Pulmonary artery endothelial cell (primary cell): ENCODE measurements at places on chromosomes 5 and 9. TPM values are rescaled to one million over a fixed set of nuclear protein-coding genes. Genes with fewer than 3 reads are reported as not detected.

MARCOL gene
- not detected in 2 replicates for total RNA-seq

HMGXB3 gene
- 25.4 and 29.2 TPM in 2 replicates for total RNA-seq

COL23A1 gene
- total RNA-seq, result not detected in 2 replicates

- DNase-seq, result peak; percentile 58
These were observed 54.6 kb upstream of the ECM2 start for GRCh38 chr9:92590377-92590776.

DNA sequence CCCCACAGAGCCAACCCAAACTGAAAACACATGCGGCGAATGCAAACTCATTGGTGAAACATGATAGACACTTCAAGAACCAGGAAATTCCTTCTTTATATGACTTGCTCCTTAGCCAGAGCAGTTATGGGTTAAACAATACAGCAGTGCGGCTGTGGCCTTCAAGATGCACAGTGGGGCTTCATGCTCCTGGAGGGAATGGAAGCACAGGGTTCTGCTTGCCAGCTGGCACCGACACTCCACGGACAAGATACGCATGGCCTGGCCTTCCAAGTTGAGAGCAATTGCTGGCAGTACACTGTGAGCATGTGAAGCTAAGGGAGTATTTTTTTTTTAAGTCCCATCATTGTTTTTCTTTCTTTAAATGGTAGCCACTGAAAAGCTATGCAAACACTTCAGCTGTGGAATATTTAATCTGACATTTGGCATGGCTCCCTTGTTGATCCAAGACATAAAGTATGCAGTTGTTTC, 451.6 kb upstream of the CD180 start:
- no peak for DNase-seq

DNA sequence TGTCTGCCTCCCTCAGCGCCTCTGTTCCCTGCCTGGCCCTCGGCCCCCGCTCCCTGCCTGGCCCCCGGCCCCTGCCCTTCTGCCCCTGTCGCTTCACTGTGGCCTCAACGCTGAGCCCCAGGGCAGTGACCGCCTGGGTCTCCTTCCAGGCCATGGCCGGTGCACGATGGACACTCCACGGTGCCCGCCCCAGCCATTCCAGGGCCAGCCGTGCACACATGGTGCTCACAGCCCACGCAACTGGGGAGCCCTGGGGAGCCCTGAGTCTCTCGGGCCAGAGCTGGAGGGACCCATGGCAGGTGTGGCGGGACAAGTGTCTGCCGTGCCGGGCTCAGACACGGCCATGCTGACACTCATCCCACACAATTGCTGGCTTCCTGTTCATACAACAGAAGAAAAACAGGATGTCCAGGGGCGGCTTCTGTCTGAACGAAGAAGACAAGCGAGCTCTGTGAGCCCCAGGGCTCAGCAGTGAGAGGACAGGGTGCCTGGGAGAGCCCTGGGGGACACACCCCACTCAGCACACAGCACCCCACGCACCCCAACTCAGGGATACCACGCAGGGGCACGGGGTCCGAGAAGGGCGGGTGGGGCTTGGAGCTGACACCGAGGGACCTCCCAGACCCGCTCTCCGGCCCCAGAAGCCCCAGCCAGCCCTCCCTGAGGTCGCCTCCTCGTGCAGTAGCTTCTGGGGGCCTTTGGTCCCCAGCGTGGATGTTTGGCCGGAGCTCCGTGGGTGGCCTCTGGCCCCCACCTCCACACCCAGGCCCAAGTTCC, 35.7 kb downstream of the EXD3 start:
- DNase-seq, result peak; percentile 33

DNA sequence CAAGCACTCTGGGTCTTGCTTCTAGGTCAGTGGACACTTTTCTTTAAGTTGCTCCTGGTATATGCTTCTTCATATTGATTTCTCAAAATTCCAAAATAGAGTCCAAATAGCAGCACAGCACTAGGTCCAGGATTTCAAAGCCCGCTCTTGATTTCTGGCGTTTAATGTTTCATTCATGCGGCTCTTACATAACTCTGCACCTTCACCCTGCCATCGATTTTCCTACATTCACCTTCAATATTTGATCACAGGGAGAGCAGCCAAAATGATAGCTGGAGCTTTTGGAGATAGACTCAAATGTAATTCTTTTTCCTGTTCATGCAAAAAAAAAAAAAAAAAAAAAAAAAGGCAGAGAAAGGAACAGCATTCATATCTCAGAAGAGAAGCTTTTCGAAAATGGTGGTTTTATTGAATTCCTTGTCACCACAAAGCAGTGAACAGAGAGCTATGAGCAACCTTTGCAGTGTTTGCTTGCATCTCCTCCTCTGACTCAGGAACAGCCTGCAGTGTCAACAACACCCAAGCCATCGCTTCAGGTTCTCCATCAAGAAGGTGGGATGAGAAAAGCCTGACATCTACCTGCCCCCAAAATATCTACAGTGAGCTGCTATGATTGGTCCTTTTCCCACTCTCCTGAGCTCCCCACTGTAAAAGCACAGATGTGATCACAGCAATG, 97.8 kb downstream of the MED10 start:
- no peak for DNase-seq

- DNase-seq, result no peak
These were observed 178.1 kb downstream of the FGF1 start for GRCh38 chr5:142507531-142508372.

DNA sequence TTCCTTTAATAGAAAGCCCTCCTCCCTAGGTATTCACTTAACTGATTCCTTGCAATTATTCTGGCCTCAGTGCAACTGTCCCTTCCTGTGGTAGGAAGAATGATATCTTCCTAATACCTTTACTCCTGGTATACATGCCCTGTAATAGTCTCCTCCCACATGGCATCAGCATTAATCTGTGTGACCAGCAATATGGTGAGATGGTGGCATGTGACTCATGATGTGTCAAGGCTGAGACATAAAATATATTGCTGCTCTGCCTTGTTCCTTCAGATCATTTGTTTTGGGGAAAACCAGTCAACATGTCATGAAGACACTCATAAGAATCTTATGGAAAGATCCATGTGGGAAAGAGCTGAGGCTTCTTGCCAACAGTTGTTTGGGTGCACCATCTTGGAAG, 149.1 kb upstream of the TRPM3 start:
- no peak for DNase-seq
